ENCODE measurements at places on chromosomes 12 and 14. TPM values are rescaled to one million over a fixed set of nuclear protein-coding genes. Genes with fewer than 3 reads are reported as not detected.
A peak's percentile ranks its signal among the peaks of the same experiment; 100 is the strongest.

DNA sequence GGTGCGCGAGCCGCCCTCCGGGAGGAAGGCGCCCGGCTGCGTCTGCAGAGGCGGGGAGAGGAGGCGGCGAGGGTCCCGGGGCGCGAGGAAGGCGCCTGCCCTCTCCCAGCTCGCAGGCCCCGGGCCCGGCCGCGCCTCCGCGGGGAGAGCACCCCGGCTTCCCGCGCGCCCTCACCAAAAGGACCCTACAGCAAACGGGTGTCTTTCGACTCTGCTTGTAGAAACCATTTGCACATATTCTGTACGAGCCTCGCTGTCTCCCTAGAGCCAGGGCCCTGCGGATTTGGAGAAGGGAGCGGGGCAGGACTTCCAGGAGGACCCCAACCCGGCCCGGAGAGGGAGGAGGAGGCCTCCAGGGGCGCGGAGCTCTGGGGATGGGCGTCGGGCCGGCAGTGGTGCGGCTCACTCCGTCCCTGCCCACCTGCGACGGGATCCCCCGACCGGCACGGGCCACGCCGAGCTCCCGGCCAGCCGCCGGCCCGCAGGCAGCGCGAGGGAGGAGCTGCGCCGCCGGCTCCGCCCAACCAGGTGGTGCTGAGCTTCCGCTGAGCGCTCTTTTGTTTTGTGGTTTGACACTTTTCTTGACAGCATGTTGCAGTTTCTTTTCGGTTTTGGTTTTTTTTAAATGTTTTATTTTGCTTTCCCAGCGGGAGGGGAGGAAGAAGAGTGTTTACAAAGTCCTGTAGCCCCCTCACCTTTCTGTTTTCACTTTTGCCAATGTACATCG is 103.3 kb upstream of the FKBP4 start:
- peak; percentile 39 for DNase-seq

GRCh38 chr12:9751204-9752144 is 9.2 kb downstream of the CD69 start:
- no peak for DNase-seq

- DNase-seq = no peak
These were observed 120.1 kb upstream of the FZD10 start for GRCh38 chr12:130041983-130042812.

- no peak for DNase-seq
These were observed 78.5 kb upstream of the CSRP2 start for GRCh38 chr12:76957301-76957700.

- peak; percentile 45 for DNase-seq
These were observed at the start of gene BCL2L2 for GRCh38 chr14:23306412-23307145. Gene BCL2L2 (plus strand): TSS chr14:23306833. CDS start chr14:23307768, 935 bp downstream.

- DNase-seq = no peak
These were observed 3.3 kb downstream of the LRIG3 start for GRCh38 chr12:58916921-58917511.

DNA sequence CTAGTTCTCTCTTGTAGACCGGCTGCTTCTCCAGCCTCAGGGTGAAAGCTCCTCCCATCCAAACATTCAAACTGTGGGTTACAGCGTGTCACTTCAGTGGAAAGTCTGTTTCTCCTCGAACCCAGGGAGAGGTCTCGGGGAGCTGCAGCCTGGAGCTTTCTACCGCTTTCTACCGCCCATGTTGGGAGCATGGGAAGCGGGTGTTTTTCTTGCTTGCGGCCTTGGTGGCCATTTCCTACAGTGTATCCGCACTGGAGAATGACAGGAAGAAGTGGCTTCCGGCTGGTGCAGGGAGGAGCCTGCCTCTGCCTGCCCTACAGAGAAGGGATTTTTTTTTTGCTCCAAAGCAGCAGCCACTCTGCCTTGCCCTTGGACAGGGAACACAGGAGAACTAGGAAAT is 21.2 kb downstream of the ZFP36L1 start:
- DNase-seq = peak; percentile 53

DNA sequence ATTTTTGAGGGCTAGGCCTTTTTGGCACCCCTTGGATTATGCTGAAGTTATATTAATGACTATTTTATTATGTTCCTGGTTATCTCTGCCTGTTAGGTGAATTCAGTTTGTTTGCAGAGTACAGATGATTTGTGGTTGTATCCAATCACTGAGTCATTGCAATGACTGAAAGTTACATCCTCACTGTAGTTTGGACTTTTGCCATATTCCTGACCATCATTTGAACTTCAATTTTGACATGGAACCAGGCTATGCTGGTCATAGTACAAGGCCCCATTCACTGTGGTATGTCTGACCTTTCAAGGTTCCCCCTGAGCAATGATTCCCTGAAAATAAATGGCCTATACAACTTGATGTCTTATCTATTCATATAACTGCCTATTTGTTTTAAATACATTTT is 621.0 kb downstream of the CCER1 start:
- DNase-seq = no peak

- DNase-seq = no peak
These were observed 52.4 kb upstream of the EIF5 start for GRCh38 chr14:103281496-103282231.

DNA sequence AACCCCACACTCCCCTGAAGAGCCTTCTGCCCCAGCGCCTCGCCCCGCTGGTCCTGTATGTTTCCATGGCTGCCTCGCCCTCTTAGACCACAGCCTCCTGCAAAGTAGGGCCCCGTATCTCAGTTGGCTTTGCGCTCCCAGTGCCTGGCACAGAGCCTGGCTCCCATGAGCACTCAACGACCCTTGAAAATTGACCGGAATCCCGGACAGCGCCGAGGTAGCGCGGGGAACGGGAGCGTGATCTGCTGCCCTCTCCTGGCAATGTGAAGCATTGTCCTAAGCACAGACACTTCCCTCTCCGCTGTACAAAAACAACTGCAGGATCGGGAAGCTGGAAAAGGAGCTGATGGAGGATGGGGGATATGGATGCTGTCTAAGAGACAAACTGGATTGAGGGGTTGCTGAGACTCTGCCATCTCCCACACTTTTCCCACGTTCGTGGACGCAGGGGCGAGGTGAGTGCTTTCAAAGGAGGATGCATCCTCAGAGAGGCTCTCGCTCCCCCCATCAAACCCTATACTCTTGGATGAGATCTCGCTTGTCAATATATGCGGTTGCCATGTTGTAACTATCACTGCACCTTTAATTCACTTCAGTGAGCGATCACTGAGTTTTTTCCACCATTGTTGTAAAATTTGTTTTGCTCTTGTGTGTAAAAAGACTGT is 10.7 kb upstream of the FKBP4 start:
- DNase-seq = peak; percentile 54

The TMEM63C gene
- total RNA-seq = 0.47 TPM

The APOLD1 gene
- 2.0 TPM for total RNA-seq

The WNT5B gene
- total RNA-seq = not detected

The REM2 gene
- 4.1 TPM for total RNA-seq

The CIDEB gene
- total RNA-seq = 11.8 TPM

The SYCP3 gene
- total RNA-seq = 0.39 TPM

The CNTN1 gene
- not detected for total RNA-seq
